ENCODE measurements at places on chromosomes 5 and 9.

DNA sequence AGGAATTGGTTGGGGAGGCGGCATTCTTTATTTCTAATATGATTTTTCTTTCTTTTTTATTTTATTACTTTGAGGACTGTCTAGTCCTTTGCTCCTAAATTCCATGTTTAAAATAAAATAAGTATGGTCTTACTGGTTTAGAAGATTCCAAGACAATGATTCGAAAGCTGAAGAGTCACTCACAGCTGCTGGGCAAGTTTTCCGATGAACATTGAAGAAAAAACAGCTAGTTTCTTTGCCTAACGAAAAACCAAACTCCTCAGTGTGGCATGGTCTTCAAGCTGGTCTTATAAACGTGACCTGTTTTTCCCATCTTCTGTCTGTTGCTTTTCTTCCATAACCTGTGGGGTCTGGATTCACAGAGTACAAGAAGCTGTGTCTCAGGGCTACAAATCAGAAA lies 25.1 kb downstream of the ZNF474 start:
- no peak for DNase-seq

- DNase-seq: no peak
These were observed 117.3 kb upstream of the CDH12 start for GRCh38 chr5:22970491-22970890.

DNA sequence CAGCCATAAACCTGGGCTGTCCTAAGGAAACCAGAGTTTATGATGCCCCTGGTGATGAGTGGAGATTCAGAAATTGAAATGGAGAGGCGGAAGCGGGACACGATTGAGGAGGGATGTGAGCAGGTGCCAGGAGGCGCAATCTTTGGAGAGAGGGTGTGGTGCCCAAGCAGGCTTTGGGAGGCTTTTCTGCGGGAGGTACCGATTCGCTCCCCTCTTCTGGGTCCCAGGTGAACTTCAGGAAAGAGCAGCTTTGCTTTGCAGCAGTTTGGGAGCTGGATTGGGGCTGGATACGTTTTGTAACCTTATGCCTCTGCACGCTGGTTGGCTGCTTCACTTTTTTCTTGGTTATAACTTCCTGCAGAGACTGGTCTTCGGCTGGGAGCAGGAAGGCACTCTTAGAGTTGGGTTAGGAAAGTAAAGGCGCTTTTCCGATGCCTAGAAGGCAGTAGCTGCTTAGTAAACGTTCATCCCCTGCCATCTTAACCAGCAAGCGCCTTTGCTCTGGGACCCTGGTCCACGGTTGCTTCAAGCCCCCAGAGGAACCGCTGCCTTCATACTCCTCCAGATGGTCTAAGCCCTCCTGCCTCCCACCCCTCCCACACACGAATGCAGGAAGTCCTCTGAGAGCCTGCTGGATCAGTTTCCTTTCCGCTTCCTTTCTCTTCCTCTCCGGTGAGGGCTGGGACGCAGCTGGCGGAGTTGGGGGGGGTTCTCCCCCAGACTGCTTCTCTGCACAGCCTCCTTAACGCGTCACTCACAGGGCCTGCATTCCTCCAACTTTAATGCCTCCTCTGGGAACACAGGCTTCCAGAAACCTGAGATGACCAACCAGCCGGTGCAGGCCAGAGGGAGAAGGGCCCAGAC lies 15.2 kb upstream of the NEK6 start:
- peak; percentile 58 for DNase-seq

DNA sequence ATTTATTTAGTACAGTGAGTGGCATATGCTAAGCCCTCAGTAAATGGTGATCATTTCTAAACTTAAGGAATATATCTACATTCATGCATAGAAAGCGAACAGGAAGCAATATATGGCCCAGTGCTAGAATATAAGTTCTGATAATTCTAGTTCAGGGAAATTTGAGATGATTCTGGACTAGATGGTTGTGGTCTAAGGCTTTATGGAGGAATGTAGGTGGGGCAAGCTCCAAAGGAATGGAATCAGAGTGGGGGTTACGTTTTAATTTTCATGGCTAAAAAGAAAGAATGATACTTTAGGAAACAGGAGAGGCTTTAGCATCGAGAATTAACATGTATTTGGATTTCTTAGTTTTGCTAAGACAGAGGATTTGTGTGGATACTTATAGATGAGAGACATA lies 56.1 kb downstream of the MTREX start:
- DNase-seq: peak; percentile 70

DNA sequence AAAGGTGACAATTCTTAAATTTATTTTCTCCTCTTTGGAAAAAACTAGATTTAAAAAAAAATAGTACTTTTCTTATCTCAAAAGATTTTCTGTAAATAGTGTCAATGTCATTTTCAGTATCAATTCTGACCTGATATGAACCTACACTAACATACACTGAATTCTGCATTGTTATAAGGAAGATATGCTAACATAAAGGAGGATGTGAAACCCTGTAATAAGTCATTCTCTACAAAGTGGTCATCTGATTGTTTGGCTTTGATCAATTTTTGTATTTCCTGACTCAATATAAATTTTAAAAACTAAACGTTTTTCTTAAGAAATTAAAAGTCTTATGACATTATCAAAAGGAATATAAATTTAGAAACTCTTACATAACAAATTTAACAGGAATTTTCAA lies 233.6 kb upstream of the EDIL3 start:
- no peak for DNase-seq

GRCh38 chr9:126317513-126317912 lies 9.1 kb upstream of the MVB12B start:
- no peak for DNase-seq

DNA sequence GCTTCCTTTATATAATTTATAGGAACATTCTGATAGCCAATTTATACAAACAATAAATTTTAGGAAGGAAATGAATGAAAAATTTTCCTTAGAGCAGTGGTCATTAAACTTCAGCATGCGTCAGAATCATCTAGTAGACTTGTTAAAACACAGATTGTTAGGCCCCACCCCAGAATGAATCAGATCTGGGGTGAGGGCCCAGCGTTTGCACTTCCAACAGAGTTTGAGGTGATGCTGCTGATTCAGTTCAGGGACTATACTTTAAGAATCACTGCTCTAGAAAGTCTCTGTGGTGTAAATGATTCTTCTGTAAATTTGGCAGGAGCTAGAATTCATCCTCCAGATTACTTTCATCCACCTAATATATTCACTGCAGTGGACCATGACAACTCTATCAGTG lies 80.4 kb downstream of the SLC12A2 start:
- peak; percentile 74 for DNase-seq

DNA sequence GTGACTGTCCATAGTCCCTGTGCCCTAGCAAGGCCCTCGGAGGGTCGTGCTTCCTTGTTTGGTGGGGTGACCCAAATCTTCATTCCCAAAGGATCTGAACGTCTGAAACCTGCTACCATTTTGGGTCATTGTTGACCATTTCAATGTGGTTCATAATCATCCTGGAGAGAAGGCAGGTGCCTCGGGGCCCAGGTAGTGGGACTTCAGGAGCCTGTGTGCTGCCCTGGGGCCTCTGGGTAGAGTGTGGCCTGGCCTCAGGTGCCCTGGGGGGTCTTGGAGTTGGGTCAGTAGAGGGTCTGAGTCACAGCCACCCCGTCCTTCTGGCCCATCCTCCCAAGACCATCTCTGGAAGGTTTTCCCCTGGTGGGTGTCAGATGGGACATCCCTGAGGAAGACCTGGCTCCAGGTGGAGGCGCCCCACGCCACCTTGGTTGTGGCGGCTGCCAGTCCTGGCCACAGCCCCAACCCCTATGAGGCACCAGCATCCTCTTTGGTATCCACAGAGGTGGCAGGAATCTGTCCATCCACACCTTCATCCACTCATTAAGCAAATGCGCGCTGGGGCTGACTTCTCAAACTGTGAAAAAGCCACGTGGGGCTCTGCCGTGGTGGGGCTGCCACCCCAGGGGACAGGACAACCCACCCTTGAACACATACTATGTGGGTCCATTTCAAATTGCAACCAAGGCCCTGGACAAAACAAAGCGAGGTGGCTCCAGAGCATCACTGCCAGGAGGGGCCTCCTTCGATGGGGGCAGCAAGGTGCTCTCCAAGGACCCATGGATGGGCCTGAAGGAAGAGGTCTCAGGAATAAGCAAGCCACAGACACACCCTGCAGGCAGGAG lies 41.6 kb upstream of the FCN1 start:
- no peak for DNase-seq

DNA sequence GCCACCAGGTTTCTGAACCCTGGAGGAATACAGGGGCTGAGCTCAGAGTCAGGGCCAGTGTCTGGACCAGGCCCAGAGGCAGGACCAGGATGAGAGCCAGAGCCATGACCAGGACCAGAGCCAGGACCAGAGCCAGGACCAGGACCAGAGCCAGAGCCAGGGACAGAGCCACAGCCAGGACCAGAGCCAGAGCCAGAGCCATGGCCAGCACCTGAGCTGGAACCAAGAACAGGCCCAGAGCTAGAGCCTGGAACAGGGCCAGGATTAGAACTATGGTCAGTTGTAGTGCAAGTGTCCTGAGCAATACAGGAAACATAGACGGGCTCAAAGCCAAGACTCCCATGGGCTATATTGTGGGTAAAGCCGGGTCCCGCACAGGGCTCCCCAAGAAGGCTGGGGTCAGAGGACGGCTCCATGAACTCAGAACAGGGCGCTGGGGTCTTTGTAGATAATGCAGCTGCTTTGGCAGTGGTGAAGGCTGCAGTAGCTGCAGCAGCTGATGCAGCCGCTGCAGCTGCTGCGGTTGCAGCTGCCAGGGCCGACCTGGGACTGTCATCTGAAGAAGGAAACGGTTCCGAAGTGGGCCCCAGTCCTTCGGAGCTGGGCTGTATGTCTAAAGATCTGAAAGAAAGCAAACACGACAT lies 559 bp downstream of the SPAG8 start:
- DNase-seq: no peak

DNA sequence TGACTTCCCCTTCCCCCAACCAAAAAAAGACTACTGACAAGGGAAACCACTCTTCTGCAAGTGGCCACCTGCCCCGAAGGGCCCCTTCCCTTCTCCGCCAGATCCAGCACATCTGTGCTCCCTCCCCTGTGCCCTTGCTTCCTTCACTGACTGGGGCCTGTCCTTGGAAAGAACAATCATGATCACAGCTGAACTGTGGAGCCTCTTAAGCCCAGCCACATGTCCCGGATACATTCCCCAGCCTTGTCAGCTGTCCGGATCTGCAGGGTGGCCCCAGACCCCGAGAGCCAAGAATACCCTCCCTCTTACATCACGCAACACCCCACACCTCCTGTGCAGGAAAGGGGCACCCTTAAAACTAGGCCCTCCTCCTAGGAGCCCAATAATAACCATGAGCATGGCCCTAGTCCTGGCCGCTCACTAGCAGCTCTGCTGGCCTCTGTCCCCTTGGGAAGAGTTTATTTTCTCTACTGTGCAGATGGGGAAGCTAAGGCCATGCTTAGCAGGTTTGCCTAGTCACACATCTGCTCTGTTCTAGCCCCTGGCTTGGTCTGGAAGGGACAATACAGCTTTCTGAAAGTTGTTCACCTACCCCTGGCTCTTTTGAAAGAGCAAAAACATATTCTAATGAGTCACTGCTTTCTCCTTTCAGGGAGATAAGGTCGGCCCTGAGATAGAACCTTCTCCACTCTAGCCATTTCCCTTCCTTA lies 3.8 kb downstream of the SPRY4 start:
- no peak for DNase-seq

GRCh38 chr5:33381243-33381642 lies 59.5 kb upstream of the TARS1 start:
- no peak for DNase-seq

DNA sequence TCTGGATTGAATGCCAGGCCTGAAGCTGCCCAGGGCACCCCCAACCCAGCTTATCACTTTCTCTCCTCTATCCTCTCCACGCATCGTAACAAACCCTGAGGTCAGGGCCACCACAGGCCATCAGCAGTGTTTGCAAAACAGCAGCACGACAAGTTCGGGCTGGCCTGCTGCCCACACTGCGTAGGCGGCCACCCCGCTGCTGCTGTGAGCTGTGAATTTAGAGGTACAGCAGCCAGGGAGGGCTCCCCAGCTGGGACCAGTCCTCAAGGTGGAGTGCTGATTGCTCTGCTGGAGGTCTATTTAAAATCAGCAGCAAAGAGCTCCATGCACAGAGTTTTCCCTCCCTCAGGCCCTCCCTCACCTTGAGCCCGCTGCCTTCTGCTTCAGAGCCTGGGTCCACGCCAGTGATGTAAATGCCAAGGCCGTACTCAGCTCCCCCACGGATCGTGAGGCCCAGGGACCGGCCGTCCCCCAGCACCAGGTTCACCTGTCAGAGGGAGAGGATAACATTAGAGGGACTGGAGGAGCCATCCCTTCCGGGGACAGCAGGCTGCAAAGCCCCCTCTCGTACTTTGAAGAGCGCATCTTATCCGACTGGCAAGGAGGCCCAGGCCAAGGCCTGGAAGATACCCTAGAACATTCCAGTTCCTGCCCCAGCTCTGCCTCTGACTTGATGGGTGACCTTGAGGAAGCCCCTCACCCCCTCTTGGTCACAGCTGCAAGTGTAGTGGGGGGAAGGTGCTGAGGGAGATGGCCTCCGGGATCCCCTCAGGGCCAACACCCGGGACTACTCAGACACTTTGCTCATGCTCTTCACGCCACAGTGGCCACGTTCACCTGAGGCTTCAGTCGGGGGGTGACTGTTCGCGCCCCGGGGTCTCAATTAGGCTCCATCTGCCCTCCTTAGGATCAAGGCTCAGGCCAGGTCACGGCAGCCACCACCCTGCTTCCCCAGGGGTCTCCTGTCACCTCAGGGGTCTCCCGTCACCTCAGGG lies 39.1 kb downstream of the WHRN start:
- DNase-seq: no peak

- peak; percentile 58 for DNase-seq
These were observed 31.9 kb upstream of the NPR3 start for GRCh38 chr5:32679218-32679617.

GRCh38 chr9:91174772-91175171 lies 186.9 kb downstream of the AUH start:
- DNase-seq: no peak

DNA sequence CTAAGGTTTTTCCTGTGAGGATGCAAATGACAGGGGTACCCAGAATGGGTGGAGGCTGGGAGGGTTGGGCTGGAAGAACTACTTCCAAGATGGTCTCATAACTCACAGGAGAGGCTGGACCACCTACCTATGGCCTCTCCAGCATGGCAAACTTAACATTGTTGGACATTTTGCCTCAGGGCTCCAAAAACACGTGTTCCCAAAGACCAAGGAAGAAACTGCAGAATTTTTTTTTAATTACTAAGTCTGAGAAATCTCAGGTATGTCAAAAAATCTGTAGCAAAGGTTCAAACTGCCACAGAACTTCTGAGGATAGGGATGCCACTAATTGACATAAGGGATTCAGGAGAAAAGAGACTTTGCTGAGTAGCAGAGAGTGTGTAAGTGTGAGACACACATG lies 270.8 kb downstream of the NNT start:
- DNase-seq: no peak

All from iris pigment epithelial cell (primary cell).